Activated CD4-positive, alpha-beta T cell treated with anti-CD3 and anti-CD28 coated beads, Interleukin-2, amount 50 U/mL, for 48 hours (primary cell): ENCODE measurements at places on chromosomes 2 and 18.

- DNase-seq, result no peak
Observed at GRCh38 chr2:196983934-196984333, 57.4 kb upstream of the PGAP1 start.

DNA sequence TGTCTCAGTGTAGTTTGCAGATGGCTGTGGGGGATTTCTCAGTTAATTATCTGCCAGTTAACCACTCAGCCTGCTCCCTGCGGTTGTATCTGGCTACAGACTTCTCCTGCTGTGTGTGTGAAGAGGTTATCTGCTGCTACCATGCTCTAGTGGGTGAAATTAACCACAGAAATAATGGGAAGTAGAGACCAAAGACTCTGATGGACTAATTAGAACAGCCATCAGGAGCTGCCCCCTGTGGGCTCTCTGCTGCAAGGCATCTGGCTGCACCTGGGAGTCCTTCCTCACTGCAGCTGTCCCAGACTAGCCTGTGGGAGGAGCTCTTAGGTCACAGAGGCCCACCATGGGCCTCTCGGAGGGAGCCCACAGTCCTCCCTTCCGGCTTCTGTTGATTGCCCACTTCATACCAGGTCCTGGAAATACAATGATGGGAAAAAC is 66.6 kb downstream of the CTIF start:
- no peak for DNase-seq

DNA sequence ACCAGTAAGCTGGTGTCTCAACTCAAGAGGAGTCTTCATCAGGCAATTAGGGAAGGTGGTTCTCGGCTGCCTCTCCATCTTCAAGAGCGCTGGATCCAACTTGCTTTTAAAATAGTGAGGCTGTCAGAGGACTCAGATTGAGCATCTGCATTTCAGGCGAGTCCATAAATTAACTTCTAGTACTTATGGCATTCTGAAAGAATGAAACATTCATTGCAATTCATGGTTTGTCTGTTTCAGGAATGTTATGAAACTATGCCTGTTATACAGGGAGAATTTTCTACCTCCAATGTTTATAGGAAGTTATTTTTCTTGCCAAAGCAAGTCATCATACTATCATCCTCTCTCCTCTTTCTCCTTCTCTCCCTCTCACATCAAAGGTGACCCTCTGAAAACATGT is 883.2 kb downstream of the SLC4A3 start:
- no peak for DNase-seq

GRCh38 chr2:210046851-210047500 is 44.5 kb downstream of the RPE start:
- DNase-seq, result no peak
